ENCODE measurements at places on chromosomes 7 and 10.

GRCh38 chr7:24483804-24484203 is 89.4 kb upstream of the PALS2 start:
- DNase-seq: no peak

- DNase-seq: no peak
These were observed 181.7 kb downstream of the ST7 start for GRCh38 chr7:117134889-117135552.

- DNase-seq: no peak
These were observed 41.5 kb downstream of the KLRG2 start for GRCh38 chr7:139441961-139442360.

DNA sequence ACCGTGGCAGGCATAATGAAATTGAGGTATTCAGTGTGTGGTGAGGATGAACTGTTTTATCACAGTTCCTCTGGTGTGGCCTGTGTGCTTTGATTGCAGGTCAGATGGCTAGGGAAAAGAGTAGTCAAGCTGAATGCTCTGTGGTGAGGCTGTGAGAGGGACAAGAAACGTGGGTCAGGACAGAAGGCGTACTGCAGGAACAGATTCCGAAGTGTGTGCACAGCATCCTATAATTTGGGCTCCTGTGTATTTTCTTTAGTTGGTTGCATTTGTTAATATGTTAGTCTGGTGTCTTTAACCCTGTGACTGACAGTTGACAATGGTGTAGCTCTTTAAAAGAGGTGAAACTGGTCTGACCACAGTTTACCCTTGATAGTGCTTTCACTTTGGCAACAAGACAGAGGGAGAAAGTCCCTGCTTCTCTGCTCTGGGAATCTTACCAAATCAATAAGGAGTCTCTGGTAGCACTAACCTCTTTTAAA is 76.5 kb downstream of the AUTS2 start:
- no peak for DNase-seq

DNA sequence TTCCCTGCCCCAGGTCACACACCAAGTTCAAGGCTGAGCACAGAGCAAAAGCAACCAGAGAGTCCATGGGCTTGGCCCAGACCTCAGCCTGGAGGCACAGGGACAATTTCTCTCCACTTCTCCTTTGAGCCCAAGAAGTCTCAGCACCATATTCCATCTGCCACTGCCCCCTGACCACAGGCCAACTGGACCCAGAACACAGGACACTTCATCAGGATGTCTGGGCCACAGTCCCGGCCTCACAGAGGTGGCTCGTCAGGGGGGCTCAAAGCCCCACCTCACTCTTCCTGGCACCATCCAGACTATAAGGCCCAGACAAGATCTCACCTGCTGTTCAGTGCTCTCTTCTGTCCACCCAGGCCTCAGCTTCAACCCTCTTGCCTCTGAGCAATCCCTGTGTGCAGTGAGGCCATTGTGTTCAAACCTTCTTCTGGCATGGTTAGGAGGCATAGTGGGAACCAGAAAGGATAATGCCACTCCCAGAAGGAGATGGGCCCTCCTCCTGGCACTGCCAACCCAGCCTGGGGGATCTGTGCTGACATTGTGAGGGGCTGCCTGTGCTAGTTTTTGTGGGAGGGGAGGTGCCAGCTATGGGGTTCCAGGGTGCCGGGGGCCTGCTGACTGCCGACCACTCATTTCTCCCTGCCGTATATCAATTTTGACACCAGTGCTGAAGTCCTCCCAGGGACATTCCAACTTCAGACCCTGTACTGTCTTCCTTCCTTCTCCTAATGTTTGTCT is 49.7 kb upstream of the ANTXRL start:
- peak; percentile 44 for DNase-seq

DNA sequence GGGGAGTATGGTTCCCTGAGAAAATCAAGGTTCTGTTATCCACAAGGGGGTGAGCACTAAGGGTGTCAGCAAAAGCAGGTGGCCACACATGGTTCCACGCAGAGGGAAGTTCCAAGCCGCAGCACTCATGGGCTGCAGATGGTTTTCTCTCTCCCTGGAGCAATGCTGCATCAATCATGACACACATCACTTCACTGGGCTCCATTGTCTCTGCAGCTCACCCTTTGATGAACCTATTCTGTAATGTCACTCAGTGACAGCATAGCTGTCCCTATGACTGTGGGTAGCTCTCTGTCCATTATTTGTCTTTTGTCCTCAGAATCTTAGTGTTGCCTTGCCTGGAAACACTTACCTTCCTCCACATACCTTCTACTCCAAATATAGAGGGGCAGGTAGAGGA is 34.8 kb downstream of the LRRC18 start:
- DNase-seq: no peak

DNA sequence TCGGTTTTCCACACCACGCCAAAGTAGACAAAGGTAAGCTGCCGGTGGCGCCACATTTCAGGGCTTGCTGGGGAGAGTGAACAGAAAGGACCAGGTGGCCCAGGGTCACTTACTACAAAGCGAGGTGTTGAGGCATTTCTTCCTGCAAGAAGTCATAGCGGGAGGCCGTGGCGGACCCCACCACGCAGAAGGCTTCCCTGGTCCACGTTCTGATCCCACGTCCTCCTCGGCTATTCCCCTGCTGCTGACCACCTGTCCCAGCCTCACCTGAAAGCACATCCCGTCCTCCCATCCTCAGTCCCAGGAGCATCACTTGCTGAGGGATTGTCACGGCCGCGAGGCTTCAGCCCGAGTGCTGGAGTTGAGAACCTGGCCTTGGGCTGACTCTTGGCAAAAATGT is 139.2 kb downstream of the DYNC2I1 start:
- DNase-seq: peak; percentile 43

- DNase-seq: no peak
These were observed 508.7 kb upstream of the SEMA3D start for GRCh38 chr7:85695533-85695932.

- no peak for DNase-seq
These were observed 19.7 kb upstream of the EXOC4 start for GRCh38 chr7:133233142-133233541.

- no peak for DNase-seq
These were observed 12.8 kb downstream of the KCNH2 start for GRCh38 chr7:150965273-150965830.

- no peak for DNase-seq
These were observed 245.9 kb upstream of the HGF start for GRCh38 chr7:82015751-82016150.

GRCh38 chr10:11042357-11042756 is 24.7 kb downstream of the CELF2 start:
- no peak for DNase-seq

DNA sequence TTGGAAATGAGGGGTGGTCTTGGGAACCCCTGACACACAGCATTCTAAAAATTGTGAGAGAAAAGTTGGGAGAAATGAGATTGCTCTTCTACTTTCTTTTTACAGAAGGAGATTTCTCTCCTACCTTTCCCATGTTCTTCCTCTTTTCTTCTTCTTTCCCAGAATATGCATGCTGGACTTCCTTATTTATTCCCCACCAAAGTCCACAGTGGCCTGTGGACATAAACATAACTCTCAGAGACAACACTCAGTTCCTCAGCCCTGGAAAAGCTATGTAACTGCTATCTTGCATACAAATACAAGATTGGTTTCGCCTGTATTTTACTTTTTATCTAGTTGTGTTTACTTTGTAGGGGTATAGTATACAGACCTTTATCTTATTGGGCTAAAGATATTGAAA is 54.6 kb upstream of the C1GALT1 start:
- no peak for DNase-seq

DNA sequence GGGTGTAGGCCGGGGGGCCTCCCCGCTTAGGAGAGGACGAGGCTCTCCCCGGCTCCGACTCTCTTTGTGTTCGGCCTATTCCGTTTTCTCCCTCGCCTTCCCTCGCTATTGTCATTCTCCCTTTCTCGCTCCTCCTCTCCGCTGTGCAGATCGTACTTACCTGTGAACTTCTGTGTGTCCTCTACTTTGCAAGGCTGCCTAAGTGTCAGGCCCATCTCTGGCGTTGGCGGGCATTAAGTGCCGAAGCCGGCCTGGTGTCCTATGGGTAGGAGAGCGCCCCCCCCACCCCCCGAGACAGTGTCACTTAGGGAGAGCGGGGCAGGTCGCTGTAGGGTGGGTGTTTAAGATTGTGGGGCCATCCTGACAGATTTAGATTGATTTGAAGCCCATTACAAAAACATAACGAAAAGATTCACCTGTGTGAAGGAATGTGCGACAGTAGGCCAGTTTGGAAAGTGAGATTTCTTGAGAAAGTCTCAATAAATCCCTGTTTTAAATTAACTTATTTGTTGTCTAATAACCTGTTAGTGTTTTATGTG is 579 bp downstream of the RBM33 start:
- peak; percentile 73 for DNase-seq

GRCh38 chr10:69179089-69179742 is 818 bp upstream of the SUPV3L1 start:
- no peak for DNase-seq

GRCh38 chr7:101081432-101081831 is 3.8 kb upstream of the TRIM56 start:
- DNase-seq: no peak

DNA sequence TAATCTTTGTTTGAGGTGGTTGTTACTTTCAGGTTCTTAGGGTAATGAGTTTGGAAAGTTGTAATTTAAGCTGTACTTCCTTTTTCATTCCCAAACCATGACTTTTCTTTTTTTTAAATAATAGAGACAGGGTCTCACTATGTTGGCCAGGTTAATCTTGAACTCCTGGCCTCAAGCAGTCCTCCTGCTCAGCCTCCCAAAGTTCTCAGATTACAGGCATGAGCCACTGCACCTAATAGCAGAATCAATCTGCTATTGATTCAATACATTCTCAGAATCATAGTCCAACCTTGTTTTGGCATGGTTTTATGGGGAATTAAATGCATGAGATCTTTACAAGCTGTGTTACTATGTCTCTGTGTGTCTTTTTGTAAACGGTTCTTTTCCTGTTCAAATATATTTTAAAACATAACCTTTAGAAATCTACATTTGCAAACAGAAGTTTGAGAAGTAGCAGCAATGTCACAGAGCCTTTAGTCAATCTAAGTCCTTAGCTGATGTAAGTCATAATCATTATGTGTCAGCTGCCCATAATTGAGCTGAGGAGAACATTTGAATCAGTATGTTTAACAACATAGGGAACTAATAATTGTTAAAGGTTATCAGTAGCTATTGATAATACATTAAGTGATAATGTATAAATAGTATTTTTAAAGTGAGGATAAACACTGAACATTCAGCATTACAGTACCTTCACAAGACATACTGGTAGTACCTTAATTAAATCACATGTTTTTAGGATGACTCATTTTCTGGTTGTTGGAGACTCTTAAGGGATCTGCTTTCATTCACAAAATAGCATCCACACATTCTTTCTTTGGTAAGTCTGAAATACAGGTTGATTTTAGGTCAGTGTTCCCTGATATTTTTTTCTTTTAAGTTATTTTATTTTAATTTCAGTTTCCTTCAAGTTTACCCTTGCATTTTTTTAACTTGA is 8.8 kb downstream of the INPP5F start:
- DNase-seq: no peak

DNA sequence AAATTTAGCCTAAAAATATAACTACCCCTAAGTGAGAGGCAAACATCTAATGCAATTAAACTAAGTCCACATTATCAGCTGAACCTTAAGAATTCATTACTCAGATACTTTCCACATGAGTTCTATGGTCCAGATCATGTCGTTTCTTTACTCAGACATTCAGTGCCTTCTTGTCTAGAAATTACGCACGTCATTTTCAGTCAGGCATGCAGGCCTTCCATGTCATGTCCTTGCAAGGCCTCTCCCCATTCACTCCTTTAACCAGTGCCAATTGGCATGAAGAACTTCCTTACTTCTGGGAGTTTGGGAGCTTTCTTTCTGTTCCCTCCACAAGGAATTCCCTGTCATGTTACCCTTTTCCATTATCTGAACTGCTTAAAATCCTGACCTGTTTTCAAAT is 118.8 kb downstream of the NRP1 start:
- no peak for DNase-seq

- no peak for DNase-seq
These were observed 3.1 kb downstream of the KLLN start for GRCh38 chr10:87860156-87860795.

GRCh38 chr7:33354201-33354600 is 224.8 kb downstream of the BBS9 start:
- no peak for DNase-seq

DNA sequence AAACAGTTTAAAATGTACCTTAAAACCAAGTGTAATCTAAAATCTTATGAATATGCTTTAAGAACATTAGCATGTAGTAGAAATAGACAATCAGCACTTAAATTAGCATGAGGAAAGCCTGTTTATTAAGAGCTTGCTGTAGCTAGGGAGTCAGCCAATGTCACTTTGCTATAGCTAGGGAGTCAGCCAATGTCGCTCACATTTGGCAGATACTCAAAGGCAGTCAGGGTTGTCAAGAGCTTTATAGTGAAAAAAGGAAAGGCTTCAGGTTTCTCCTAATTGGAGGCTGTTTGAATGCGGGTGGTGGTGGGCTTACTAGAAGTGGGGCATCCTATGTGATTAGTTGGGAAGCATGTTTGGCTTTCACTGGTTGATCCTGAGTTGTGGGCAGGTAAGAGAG is 226.2 kb upstream of the DGKB start:
- DNase-seq: no peak

GRCh38 chr10:78898341-78899097 is 170.2 kb upstream of the ZMIZ1 start:
- no peak for DNase-seq

DNA sequence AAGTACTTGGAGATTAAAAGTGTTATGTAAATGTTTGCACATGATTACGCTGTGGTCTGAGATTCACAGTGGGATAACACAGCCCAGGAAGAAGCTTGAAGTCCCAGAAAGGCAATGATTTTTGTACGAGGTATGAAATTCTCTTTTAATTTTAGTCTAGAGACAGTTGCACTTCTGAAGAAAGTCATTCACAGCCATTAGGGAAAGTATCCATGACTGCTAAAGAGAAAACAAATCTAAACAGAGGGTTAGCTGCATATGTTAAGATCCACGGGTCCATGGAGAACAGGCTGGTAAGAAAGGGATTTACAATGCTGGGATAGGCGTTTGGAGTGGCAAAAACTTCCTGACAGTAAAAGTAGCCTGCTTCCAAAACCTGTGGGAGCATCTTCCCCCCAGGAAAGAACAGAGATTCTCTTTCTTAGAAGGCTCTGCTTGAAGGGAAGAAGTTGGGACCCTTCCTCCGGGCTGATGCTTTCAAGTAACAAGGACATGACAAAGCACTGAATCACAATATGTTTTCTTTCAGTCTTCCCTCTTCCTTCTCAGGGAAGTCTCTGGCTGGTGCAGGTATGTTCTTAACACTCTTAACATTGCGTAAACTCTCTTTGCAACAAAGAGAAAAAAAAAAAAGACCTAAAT is 220.8 kb upstream of the CELF2 start:
- DNase-seq: no peak

All from upper lobe of right lung (tissue), 1 donor.